ENCODE measurements at places on chromosomes 7 and 10.

- no peak for DNase-seq
These were observed 22.2 kb downstream of the ELN start for GRCh38 chr7:74049997-74050798.

DNA sequence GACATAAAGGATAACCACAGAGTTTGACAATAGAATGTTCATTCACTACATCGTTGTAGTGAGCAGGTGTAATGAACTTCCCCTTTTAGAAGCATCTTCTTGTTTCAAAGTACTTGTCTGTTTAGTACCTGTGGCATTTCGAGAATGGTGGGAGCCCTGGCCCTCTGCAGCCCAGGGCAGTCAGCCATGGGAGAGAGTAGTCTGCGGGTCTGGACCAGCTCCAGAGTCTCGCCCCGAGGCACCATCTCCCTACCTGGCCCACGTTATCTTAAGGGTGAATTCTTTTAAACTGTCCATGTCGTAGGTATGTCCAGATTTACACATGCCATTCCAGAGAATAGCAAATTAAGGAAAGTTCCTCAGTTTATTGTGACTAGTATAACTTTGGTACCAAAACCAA lies 99.7 kb downstream of the BMPR1A start:
- DNase-seq: no peak

GRCh38 chr10:19767876-19768275 lies 48.4 kb upstream of the PLXDC2 start:
- no peak for DNase-seq

GRCh38 chr7:55533050-55533728 lies 39.1 kb downstream of the VOPP1 start:
- no peak for DNase-seq

DNA sequence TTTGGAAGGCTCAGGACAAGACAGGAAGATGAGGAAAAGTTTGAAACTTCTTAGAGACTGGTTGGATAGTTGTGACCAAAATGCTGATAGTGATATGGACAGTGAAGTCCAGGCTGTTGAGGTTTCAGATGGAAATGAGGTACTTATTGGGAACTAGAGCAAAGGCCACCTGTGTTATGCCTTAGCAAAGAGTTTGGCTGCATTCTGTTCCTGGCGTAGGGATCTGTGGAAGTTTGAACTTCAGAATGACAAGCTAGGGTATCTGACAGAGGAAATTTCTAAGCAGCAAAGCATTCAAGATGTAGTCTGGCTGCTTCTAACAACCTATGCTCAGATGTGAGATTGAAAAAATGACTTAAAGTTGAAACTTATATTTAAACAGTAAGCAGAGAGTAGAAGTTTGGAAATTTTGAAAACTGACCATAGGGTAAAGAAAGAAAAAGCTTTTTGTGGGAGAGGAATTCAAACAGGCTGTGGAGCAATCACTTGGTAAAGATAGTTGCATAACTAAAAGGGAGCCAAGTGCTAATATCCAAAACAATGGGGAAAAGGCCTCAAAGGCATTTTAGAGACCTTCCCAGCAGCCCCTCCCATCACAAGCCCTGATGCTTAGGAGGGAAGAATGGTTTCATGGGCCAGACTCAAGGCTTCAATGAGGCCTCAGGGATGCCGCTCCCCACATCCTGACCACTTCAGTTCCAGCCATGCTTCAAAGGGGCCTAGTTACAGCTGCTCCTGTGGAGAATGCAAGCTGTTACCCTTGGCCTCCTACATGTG lies 415.1 kb downstream of the INHBA start:
- no peak for DNase-seq

DNA sequence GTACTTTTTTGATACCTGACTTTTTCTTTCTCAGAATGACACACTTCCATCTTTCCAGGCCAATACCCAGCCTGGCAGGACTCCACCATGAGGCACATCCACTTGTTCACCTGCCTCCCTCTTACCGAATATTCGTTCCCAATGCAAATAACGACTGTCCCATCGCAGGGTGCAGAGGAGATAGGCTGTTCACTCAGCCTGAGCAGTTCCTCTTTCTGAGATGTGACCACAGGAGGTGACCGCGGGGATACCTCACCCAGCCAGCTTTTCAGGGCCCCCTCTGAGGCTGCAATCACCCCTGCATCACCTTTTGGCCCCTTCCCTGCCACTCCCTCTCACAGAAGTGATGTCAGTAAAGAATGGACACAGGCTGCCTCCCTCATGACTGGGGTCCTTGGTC lies 28.3 kb downstream of the PTPRN2 start:
- DNase-seq: no peak

- DNase-seq: no peak
These were observed 147.2 kb upstream of the PITRM1 start for GRCh38 chr10:3319811-3320226.

DNA sequence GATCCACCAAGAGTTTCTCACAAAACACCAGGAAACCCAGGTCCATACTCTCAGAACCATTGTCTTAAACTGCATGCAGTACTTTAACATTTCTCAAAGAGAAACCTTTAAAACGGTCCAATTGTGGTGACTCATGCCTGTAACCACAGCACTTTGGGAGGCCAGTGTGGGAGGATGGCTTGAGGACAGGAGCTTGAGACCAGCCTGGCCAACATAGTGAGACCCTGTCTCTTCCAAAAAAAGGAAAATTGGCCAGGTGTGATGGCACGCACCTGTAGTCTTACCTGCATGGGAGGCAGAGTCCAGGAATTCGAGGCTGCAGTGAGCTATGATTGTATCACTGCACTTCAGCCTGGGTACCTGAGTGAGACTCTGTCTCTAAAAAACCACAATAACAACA lies 97.5 kb upstream of the OIT3 start:
- no peak for DNase-seq

DNA sequence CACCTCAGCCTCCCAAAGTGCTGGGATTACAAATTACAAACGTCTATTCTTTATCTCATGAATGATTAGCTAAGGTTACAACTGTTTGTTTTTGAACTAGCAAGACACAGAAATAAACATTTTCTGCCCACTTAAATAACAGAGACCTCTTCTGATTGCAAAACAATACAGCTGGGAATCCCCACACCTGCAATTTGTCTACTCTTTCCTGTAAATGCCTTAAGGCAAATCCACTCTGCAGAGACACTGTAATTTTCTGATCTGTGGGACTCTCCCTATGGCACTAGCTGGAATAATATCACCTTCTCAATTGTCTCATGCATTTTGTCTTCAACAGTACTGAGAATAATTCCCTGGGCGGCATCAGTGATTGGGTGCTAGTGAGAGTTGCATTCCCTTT lies 149.3 kb upstream of the FAM3C start:
- DNase-seq: no peak

GRCh38 chr7:43869867-43870240 lies 537 bp upstream of the MRPS24 start:
- no peak for DNase-seq

DNA sequence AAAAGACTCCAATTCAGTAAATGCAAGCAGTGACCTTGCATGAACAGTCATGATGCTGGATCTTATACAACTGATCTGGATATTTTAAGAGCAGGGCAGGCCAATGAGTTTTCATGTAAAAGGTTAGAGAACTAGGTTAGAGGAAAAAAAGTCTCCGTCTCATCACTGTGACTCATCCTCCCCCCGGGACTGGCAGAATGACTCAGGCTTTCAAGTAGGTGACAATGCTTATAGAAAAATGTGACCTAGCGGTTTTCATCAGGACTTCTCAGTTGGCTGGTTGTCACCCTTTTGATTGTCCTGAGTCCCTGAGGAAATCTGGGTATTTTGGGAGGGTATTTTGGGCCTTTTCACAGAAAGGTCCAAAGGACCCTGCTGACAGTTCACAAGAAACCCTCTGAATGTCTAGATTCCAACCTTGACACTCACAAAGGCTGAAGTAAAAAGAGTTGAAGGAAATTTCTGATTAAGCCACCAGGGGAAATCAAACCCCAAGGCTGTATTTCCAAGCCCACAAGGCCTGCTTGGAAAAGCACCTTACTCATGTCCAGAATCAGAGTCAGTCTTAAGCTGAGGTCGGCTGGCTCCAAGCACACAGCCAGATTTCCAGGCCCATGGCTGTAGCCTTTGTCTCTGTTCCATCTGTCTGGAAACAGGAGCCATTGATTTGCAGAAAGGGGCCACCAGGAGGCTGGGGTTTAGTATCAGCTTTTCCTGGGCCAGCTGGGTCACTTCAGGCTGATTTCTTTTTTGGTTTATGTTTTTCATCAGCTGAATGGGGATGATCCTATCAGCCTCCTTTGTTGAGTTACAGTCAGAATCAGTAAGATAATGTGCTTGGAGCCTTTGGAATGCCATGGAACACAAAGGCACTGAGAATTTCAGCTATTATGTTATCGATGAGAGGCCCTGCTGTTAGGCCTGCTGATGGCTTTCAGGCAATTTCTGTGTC lies 226.4 kb upstream of the HABP2 start:
- no peak for DNase-seq

GRCh38 chr7:1412322-1413261 lies 46.7 kb downstream of the MICALL2 start:
- peak; percentile 88 for DNase-seq
